ENCODE measurements at places on chromosomes 7 and 10.

DNA sequence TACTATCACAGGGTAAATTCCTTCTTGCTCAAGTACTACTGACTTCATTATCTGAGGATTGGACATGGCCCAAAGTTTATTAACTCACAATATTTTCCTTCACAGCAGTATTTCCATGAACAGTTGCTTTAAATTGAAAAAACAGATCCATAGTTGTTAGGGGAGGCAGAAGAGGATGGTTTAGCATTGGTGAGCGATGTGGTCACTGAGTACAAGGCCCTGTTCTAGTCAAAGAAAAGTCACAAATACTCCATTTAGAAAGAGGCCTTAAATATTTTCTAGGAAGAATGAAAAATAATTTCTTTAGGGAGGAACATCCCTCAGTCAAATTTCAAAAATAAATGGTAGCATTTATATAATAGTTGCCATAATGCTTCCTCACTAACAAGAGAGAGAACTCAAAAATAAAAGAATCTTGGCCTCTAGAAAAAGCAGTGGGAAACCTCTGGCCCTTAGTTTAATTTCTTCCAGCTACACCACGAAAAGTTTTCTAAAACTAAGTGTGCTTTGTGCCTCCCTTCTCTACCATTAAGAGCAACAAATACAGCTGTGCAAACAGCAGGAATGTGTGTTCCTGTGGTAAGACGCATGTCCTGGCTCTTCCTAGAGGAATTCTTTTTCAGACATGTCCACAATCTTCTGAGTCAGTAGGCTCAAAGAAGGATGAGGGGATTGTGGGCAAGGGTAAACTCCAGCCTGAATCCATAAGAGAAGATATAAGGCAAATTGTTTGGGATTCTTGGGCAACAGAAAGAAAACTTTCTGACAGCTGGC is 105.7 kb downstream of the HOXA1 start:
- no peak for DNase-seq

DNA sequence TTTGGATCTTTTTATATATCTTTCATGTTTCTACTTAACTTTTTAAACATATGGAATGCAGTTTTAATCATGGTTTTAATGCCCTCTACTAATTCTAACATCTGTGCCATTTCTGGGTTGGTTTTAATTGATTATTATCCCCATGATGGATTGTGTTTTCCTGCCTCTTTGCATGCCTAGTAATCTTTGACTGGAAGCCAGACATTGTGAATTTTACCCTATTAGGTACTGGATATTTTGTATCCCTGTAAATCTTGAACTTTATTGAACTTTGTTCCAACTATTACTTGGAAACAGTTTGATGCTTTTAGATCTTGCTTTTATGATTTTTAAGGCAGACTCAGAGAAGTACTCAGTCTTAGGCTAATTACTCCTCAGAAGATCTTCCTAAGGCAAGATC is 16.0 kb upstream of the RBM20 start:
- no peak for DNase-seq

- DNase-seq, result peak; percentile 12
Measured at GRCh38 chr7:16753932-16754855, 639 bp downstream of the TSPAN13 start.

- DNase-seq, result no peak
Measured at GRCh38 chr10:60497364-60497763, 107.7 kb upstream of the ANK3 start.

DNA sequence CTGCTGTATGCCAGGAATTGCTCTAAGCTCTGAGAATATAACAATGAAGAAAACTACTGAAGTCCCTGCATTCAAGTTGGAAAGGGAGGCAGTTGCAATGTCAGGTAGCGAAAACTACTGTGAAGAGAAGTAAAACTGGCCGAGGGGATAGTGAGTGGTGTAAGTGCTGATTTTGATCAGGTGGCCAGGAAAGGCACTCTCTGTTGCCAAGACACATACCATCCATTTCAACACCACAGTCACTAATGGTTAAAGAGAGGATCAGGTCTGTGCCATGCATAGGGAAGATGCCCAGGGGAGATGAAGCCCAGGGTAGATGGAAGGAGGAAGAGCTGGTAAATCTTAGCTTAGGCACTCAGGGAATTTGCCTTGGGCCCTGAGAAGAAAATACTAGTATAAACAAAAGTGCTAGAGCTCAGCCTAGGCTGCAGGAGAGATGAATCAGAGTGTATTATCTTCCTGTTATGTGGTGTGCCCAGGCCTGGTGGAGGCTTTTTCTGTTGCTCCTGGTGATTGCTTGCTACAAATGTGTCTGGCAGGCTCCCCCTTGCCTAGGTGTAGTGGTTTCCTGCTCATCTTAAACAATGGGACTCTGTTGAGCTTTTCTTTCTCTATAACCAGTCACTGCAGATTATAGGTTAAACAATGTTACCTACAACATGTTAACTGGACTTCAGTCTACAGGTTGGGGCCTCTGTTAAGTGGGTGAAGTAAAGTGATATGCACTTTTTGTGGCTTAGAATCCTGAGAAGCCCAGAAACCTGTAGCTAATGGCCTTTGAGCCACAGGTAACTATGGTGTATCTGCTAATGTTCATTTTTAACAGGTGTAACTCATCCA is 125.5 kb downstream of the LRRC4 start:
- no peak for DNase-seq

DNA sequence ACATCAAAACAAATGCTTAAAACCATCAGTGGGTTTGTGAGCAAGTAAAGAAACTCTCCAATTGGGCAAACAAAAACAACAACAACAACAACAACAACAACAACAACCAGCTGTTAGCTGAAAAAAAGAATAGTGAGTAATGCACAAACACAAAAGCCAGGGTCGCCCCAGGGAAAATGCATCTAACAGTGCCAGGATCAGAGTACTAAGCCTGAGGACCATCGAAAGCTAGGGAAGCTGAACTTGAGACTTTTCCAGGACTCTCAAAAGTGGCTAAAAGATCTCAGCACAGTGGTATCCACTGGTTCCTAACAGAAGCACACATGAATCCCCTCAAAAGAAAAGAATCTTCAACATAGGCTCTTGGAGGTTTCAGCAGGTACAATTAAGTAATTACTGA is 83.3 kb downstream of the CPXM2 start:
- no peak for DNase-seq

DNA sequence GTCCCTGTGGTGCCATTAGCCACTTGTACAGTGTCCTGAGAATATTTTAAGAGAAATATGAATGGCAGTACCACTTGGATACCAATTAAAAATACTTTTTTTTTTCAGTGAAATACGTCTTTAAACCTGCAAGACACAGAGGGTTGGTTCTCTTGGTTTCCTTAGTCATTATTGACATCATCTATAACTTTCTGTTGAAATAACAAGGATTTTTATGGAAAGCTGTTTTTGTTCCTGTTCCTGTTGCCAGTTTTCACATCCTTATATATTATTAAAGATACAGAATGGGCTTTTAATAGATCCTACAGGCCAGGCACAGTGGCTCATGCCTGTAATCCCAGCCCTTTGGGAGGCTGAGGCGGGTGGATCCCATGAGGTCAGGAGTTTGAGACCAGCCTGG is 579.9 kb downstream of the AUTS2 start:
- no peak for DNase-seq

DNA sequence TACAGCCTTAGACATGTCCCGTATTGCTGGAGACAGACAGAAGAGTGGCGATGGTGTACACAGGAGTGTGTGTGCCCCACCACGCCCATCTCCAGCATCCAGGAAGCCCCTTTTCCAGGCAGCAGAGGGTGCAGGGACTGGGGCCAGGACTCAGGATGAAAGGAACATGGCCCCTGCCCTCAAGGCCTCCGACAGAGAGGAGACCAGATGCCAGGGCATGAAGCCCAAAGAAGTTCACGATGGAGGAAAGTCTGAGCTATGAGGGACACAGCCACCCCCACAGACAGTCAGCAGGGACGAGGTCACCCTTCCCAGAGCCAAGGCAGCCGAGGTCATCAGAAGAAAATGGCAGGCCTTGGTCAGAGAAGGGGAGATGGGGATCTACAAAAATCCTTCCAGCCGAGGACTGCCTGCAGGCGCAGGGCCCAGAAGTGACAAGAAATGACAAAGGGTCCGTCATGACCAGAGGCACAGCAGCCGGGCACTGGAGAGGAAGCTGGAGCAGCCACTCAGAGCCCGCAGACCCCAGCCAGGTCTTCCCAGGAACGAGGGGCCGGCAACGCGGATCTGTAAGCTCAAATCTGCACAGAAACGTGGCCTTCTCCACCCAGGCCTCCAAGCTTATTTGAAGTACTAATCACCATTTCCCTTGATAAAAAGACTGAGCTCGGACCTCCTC is 78.7 kb upstream of the PPP2R2D start:
- DNase-seq, result no peak

DNA sequence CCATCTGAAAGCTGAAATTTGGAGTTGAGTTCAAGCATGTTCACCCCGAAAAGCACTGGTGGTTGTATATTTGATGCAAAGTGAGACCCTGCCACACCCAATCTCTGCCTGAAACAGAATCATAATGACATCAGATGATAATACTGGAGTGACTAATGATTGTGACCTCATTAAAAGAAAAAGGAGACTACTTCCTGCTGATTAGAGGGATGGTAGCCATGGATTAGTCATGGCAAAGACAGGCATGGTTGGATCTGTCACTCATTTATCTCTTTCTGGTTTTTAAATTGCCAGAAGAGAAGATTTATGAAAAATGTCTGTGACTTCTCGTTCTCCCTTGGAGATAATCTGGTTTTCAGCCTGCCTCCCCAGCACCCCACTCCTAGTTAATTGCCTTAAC is 101.2 kb downstream of the BAMBI start:
- peak; percentile 75 for DNase-seq

DNA sequence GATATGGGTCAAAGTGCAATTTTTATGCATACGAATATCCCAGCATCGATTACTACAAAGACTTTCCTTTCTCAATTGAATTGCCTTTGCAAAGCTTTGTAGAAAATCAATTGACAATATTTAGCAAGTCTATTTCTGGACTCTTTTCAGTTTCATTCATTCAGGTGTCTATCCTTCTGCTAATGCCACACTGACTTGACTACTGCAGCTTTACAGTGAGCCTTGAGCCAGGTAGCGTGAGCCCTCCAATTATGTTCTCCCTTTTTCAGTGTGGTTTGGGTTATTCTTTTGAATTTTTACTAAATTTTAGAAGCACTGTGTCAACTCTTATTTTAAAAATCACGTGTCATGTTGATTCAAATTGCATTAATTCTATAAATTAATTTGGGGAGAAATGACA is 19.5 kb upstream of the AKR1E2 start:
- DNase-seq, result no peak

GRCh38 chr10:88347022-88347421 is 236.1 kb downstream of the RNLS start:
- no peak for DNase-seq

DNA sequence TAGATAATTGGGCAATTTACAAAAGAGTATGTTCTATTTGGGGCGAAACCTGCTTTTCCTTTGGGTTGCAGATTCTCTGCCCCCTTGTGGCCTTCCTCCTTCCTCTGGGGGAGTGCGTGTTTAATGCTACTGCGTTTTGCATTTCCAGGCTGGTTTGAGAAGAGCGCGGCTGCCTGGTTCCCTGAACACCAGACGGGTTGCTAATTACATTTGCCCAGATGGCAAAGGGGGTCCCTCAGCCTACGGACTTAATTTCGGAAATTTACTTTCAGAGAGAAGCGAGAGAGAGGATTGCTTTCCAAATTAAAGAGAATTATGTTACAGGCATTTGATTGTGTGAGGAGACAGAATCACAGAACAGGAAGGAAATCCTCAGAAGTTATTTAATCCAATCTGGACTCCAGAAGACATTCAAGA is 91.9 kb upstream of the JAZF1 start:
- peak; percentile 30 for DNase-seq
